K562 (cell line): ENCODE measurements at places on chromosomes 4 and X. TPM values are rescaled to one million over a fixed set of nuclear protein-coding genes. Genes with fewer than 3 reads are reported as not detected.
A peak's percentile ranks its signal among the peaks of the same experiment; 100 is the strongest.

GRCh38 chr4:189547559-189547958 is 393.1 kb upstream of the FRG1 start:
- no peak for DNase-seq

DNA sequence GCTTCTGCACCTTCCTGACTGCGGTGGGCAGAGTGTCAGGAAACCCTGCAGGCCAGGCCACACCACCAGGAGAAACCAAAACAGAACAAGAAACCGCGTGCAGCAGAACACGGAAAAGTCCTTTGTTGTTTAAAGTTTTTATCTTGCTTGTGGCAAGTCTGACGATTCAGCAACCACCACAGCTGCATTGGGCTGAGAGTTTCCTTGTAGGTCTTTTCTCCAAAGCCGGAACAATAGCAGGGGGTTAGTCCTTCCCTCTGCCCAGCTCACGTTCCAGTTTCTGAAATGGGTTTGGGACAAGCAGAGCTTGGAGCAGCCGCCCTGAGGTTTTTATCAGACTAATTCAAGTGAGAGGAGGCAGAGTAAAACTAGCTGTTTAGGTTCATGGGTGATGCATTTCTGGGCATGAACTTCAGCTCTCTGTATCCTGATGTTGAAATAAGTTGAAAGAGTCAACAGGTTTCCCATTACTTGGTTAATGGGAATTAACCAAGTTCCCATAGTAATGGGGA is 216.9 kb downstream of the PTTG2 start:
- no peak for DNase-seq

DNA sequence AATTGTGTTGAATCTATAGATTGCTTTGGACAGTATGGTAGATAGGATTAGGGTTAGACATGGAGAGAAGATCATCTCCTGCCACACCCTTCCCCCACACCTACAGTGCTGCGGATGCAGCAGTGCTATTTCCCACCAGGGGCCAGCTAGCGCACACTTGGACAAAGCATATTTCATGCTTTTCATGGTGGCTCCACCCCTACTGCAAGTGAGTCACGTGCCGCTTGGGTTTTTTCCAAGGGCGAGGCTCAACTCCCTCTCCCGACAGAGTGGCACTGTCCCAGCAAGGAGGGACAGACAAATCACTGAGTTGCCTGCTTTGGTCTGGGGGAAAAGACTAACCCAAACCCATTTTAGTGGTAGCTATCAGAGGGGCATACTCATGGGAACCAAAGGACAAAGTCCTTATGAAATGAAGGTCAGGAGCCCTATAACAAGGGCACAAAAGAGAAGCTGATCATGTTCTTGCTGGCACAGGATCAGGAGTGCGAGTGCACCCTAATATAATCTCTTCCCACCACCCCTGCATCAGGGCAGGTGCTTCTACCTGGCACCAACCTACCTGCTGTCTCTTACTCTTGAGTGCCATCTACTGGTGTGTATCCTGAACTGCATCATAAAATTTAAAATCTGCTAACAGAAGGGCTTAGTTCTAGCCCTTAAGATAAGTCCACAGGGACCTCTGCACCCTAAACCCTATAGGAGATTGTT is 55.1 kb upstream of the PGAM4 start:
- peak; percentile 42 for DNase-seq

- DNase-seq: peak; percentile 43
Measured at GRCh38 chr4:37561803-37562207, 124.4 kb downstream of the RELL1 start.

- DNase-seq: no peak
Measured at GRCh38 chr4:182835006-182835740, 82.0 kb downstream of the DCTD start.

DNA sequence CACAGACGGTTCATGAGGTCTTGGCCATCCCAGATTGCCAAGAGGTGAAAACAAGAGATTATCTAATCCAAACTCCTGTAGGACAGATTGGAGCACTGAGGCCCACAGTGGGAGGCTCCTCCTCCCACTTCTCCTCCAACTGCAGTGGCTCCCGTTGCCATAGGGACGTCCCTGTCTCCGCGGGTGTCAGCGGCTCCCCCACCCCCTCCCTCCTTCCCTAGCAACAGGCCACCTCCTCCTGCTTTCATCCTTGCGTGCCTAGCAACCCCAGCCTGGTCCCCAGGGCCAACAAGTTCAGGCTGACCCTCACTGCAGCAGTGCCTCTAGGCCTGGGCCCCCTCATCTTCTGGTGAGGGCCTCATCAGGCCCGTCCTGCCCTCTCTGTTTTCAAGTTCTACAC is 6.8 kb upstream of the IQSEC2 start:
- DNase-seq: peak; percentile 65

CLNK gene
- total RNA-seq: not detected in 2 replicates

DNA sequence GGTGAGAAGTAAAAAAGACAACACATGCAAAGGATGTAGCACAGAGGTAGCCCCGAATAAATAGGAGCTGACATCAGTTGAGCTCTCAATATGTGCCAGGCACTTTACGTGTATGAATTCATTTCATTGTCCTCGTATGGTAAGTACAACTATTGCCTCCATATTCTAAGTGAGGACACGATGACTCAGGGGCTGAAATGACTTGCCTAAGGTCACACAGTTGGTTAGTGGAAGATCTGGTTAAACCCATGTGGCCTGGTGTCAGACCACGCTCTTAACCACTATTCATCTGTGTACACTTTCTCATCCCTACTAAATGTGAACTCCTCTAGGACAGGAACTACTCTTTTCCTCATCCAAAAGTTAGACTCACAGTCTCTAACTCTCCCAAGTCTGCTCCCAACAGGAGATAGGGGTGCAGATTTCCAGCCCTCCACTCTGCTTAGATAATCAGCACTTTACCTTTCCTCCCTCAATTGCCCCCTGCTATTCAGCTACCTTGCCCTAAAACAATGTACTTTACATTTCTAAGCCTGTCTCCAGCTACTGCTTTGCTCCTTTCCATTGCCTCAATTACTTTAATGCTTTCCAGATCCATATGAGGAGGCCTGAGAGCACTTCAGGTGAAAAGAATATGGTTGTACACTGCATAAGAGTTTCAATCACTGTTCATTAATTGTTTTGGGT is 58.8 kb upstream of the LHFPL1 start:
- no peak for DNase-seq

RPGR gene
- total RNA-seq: 3.9 and 5.7 TPM in 2 replicates

GRCh38 chrX:6291444-6291843 is 62.8 kb upstream of the NLGN4X start:
- no peak for DNase-seq

SLC10A4 gene
- 16.9 and 18.0 TPM in 2 replicates for total RNA-seq

DNA sequence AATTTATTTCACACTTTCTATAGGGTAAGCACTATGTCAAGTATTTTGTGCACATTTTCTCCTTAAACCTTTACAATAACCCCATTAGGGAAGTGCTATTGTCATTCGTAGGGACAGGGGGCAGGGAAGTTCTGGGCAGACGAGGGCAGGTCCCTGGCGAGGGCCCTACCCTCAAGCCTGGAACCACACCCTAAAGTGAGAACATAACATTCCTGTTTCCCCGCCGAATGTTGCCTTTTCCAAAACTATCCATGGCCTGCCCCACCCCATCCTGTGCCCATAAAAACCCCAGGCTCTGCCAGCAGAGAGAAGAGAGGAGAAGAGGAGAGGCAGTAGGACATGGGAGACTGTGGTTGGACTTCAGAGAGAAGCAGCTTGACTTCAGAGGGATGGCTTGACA is 39.8 kb upstream of the CCKAR start:
- DNase-seq: no peak

- no peak for DNase-seq
Measured at GRCh38 chr4:56728512-56728911, 47.4 kb upstream of the HOPX start.

DNA sequence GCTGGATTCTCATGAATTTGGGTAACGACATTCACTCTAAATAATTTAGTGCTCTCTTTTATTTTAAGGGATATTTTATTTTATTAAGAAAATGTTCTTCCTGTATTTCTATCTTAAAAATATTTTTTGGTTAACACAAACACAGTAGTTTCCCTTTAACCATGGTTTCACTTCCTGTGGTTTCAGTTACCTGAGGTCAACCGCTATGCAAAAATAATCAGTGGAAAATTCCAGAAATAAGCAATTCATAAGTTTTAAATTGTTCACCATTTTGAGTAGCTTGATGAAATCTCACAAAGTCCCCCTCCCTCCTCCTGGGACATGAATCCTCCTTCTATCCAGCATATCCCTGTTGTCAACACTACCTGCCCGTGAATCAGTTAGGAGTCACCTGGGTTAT is 71.4 kb downstream of the GBA3 start:
- DNase-seq: no peak

IL15 gene
- total RNA-seq: 0.33 and 0.76 TPM in 2 replicates

GRCh38 chr4:153038623-153039311 is 102.6 kb downstream of the FHDC1 start:
- DNase-seq: no peak

RBM41 gene
- 21.1 and 23.4 TPM in 2 replicates for total RNA-seq

DCAF8L2 gene
- total RNA-seq: not detected in 2 replicates

MAGEB16 gene
- total RNA-seq: 0.55 and 0.60 TPM in 2 replicates

BOD1L1 gene
- total RNA-seq: 14.5 and 18.3 TPM in 2 replicates

DNA sequence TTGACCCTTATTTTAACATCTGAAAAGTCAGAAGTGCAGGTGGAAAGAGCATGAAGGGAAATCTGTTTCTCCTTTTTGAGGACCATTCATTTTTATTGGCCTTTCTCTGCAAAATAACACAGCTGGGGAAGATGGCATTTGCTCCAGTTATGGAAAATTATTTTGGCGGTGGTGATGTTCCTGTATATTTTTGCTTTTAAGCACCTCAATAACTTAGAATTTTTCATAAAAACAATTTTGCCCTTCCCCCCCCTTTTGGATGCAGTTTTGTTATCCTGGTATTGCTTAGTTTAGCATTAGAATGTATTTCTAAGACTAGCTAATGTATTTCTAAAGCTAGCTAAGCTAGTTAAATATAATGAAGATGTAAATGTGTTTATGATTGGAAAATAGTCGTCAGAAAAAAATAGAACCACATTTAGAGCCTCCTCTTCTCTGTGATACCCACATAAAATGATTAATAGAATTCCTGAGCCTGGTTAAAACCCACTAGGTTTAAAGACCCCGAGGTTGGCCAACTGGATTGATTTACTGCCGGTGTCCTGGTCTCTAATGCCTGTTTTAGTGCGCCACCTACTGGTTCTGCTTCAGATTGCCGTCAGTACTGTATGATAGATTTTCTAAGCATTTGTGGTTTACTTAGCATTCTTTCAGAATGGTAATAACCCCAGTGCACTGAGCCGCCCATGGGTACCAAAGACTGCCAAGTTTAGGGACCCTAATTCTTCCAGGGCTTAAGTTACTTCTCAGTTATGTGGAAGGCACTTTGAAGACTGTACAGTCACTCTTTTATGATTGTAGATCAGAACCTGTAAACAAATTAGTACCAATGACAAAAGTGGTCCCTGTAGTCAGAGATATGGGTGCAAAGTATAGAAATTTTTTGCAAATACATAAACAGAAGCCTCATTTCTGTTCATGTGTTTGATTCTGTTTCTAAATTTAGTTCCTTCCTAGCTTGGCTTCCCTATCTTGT is 11.4 kb downstream of the KLF3 start:
- peak; percentile 55 for DNase-seq

DNA sequence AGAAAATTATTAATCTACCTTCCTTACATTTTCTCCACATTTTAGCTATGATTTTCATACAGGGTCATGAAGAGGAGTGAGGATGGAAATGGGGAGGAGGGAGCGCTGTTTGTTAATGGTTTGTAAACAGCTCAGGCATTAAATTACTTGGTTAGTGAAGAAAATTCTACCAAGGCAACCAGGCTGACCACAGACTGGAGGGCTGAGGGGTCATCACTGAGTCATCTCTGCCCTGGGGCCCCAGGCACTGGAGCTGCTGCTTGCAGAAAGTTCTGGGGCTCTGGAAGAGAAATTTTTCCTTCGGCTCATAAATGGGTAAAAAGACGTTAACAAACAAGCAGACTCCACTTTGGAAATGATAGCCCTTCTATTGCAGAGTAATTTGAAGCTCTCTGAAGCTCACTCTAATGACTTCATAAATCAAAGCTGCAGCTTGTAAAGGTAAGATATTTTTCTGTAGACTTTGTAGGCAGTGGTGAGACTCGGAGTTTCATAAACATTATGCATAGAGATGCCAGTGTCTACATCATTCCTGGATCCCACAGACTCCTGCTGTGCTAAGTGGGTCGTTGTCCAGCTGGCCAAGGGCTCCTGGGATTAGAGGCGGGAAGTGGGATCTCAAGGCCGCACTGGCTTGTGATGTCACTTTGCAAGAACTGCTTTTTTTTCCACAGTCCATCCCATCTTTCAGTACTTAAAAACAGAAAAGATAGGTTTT is 159.6 kb downstream of the PTTG2 start:
- no peak for DNase-seq

- DNase-seq: no peak
Measured at GRCh38 chr4:112889199-112889598, 160.3 kb upstream of the ANK2 start.

ATOH1 gene
- not detected in 2 replicates for total RNA-seq

TMSB15C gene
- total RNA-seq: not detected in 2 replicates

DNA sequence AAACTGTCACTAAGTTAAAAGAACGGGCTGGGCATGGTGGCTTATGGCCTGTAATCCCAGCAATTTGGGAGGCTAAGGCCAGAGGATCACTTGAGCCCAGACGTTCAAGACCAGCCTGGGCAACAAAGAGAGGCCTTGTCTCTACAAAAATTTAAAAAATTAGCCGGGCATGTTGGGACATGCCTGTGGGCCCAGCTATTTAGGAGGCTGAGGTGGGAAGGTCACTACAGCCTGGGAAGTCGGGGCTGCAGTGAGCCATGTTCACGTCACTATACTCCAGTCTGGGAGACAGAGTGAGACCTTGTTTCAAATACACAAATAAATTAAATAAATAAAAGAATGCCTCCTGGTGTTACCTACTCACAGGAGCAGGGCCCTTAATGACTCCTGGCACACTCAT is 69.5 kb downstream of the APBB2 start:
- DNase-seq: no peak

- no peak for DNase-seq
Measured at GRCh38 chr4:56414135-56414670, 21.2 kb downstream of the PPAT start.

- DNase-seq: no peak
Measured at GRCh38 chrX:37818031-37818430, 29.3 kb downstream of the DYNLT3 start.

DNA sequence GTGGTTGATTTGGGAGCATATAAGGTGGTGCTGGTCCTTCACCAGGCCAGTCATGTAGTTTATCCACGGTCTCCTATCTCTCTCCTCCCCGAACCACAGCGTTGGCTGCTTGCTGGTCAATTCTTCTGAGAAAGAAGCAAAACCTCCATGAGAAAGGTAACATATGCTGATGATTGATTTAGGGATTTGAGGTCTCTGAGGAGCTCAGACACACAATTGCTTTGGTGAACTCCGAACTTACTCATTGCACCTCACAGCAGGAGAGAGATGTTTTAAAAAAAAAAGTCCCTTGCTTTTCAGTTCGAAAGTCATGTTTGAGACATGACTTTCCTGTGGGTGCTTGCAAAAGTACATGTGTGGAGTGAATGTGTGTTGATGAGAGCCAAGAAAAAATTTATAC is 100.2 kb downstream of the TSPAN7 start:
- no peak for DNase-seq

DNA sequence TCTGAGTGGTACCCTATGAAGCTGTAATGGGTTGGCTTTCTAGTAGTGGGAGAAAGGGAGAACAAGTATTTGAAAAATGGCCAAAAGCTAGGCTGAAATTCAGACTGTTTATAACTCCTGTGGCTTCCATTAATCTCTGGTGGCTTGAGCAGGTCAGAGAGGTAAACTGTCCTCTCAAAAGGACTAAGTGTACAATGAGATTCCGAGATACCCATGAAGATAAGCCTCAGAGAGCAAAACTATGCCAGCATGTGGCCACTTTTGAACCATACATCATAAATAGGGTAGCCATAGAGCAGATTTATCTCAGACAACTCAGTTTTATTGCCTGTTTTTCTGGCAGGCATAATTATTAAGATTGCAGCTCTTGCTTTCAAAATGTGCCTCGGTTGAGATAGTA is 89.2 kb downstream of the CHRDL1 start:
- no peak for DNase-seq
